ENCODE measurements at places on chromosomes 6 and 20.

DNA sequence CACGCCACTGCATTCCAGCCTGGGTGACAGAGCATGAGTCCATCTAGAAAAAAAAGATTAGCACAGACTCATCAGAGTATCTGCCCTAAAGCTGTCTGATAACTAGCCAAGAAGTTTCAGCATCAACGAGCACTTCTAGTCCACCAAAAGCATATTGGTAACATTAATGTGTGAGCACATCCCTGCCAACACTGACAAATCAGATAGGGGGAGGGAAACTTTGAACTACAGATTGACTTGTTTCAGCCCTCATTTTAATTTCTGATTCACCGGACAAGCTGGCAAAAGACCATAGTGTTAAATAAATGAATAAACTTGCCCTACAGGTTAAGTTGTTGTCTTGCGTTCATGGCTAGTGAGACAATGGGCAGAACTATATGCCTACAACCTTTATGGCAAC lies 7.7 kb upstream of the SEC63 start:
- DNase-seq = peak; percentile 22

GRCh38 chr6:12071064-12071615 lies 59.0 kb downstream of the HIVEP1 start:
- no peak for DNase-seq

GRCh38 chr6:36852481-36853147 lies 13.4 kb upstream of the CPNE5 start:
- DNase-seq = peak; percentile 66

GRCh38 chr6:51330971-51331370 lies 512.3 kb downstream of the TFAP2B start:
- DNase-seq = no peak

GRCh38 chr6:41336824-41337223 lies 1.4 kb downstream of the NCR2 start:
- DNase-seq = no peak

GRCh38 chr6:114649298-114649697 lies 306.5 kb upstream of the HS3ST5 start:
- no peak for DNase-seq

- DNase-seq = peak; percentile 74
Observed at GRCh38 chr6:140784573-140784972, 1348.2 kb upstream of the GJE1 start.

DNA sequence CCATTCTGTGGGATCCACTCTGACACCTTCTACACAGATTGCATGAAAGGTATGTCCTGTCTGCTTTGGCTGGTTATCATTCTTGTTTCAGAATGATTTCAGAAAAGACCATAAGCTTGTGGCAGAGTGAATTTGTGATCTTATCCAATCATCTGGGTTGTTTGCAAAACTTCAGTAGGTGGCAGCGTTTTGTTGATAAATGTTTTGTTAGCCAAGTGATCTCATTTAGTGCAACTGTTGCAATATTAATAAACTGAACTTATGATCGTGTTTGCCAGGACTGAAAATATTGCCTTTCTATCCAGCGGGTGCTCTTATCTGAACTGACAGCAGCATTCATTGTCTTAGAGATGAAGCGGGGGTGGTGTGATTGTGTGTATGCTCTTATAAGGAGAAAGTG lies 613.2 kb upstream of the NOX3 start:
- DNase-seq = peak; percentile 3

GRCh38 chr6:52330470-52330869 lies 31.5 kb upstream of the PAQR8 start:
- DNase-seq = no peak

- DNase-seq = peak; percentile 39
Observed at GRCh38 chr20:10591946-10592521, 81.8 kb downstream of the JAG1 start.

GRCh38 chr6:170229851-170230519 lies 60.9 kb downstream of the DLL1 start:
- DNase-seq = no peak

DNA sequence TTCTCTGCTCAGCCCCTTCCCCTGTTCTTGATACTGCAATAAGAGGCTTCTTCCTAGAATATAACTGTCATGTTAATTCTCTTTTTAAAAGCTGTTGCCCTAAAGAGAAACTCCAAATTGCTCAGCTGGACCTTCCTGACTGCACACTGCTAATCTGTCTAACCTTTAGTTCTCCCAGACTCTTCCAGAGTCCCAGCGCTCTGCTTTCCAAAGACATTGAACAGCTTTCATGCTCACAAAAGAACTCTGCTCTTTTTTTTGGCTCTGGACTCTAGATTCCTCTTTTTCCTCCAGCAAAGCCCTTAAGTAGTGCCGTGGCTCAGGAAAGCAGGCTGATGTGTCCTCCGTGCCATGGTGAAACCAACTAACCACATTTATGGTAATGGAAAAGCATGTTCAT lies 356.6 kb upstream of the RSPO3 start:
- no peak for DNase-seq

DNA sequence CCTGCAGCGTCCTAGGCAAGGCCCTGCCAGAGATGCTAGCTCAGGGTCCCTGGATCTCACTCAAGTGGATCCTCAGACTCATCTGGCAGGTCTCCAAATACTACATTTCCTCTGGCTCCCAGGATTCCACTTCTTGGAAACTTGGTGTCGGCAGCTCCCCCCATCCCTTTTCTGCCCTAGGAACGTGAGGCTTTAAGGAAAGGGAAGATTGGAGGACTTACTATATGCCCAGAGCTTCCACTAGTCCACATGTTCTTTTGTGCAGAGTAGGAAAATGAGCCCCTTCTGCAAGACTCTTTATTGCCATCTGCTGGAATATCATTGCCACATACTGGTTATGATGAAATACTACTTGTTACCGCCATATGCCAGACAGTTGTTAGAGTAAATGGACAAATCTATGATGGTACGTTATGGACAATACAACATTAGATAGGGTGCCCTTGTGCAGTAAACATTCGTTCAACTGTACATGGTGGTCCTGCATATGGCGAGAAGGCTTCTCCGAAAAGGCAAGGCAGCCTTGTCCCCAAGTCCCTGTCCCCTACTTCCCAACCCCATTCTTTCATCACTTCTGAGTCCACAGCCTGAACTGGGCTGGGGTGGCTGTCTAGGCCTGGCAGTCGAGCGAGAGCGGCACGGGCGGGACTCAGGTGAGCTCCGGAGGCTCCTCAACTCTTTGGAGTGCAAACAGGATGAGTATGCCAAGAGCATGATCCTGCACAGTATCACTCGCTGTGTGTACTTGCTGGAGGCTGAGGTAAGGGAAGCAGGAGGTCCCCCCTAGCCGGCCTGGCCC lies 780 bp downstream of the ARMC12 start:
- peak; percentile 83 for DNase-seq

DNA sequence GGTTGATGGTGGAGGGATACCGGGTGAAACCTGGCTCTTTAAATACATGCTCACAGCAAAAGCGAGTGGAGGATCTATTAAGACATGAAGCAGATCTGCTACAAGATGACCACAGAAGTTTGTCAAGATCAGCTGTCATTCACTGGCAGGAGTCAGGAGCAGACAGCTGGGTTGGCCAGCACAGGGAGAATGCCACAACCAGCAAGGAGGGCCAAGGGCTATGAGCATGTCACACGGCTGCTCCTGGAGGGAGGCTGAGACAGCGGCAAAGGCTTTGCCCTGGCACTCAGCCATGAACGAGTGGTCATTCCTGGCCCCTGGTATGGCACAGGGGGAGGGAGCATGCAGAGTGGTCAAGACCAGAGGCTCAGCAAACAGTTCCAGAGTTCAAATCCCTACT lies 77.6 kb downstream of the POPDC3 start:
- no peak for DNase-seq

DNA sequence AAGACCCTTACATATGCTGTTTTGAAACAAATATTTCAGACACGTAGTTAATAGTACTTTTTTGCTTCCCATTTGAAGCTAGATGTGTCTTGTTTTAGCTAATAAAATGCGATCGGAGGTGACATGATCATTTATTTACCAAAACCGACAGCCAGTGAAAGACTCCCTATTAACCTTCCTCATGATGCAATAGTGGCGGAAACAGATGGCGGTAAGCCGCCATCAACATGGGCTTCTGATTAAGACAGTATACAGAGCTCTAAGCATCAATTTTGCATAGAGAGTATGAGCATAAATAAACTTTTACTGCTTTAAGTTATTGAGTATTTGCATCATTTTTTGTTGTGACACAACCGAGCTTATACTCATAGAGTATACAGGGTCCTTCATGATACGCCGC lies 1282.4 kb upstream of the ADGRB3 start:
- no peak for DNase-seq

DNA sequence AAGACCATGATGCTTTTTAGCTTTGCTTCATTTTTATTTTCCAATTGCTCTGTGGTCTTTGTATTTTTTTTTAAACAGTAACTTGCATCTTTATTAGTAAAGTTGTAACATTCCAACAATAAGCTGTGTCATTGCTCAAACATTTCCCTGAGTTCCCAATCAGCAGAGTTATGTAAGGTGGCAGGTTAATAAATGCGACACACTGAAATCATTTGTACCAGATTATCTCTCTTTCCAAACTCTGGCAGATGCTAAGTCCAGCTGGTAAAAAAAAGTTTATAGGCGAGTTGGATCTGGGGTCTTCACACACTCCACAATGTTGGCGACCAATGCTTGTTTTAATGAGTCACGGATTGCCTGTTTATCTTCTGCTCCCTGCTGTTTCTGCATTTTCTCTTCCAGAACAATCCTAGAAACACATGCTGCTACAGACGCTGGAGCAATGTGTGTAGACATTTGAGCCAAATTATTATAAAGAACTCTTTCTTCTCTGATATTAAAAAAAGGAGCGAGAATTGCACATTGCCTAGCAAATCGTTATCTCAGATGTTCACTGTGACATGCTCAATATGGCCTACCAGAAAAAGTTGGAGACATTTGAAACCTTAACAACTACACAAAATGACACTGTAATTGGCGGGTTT lies 113.6 kb upstream of the IFNGR1 start:
- DNase-seq = peak; percentile 32

DNA sequence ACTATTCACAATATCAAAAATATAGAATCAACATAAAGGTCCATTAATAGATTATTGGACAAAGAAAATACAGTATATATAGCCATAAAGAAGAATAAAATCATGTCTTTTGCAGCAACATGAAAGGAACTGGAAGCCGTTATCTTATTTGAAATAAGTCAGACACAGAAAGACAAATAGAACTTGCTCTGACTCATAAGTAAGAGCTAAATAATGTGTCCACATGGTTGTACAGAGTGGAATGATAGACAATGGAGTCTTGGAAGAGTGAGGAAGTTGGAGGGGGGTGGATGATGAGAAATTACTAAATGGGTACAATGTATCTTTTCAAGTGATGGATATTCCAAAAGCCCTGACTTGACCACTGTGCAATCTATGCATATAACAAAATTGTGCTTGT lies 613.5 kb downstream of the PHF3 start:
- peak; percentile 59 for DNase-seq

DNA sequence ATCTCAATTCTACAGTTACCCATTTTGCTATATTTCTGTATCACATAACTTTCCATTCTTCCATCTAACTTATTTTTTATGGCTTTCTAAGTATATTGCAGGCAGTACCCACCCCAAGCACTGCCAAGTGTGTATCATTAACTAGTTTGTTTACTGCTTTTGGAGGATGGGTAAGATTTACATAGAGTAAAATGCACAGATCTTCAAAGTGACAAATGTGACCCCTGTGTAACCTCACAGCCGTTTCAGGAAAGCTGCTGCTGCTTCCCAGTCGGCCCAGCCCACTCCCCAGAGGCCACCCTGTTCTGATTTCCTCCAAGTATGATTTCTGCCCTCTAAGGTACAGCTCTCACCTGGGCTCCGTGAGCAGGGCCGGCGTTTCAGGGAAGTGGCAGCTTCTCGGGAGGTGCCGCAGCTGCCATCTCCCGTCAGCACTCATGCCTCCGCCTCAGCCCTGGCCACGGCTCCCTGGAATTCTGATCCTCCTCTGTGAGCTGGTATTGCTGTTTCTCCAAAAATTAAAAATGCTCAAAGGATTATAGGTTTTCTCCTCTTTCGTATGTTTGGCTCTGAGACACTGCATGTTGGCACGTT lies 15.0 kb upstream of the MAP1LC3A start:
- DNase-seq = no peak

- DNase-seq = no peak
Observed at GRCh38 chr6:112574190-112574589, 227.1 kb downstream of the RFPL4B start.

DNA sequence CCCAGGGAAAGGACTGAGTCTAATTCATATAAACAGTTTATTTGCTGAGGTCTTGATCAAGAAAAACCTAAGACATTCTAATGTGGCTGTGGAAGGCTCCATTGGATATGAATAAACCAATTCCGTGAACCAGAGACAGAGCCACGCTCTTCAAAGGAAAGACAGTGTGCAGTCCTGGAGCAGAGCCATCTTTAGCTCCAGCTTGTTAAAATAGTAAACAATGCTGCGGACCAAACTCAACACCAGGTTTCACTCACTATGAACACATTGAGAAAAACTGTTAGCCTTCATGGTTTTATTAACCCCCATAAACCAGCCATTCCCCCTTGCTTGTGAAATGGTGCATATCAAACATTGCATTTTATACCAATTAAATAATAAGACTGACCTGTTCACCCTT lies 61.9 kb downstream of the COL9A1 start:
- DNase-seq = no peak

- no peak for DNase-seq
Observed at GRCh38 chr6:37785002-37785662, 34.4 kb upstream of the ZFAND3 start.

- peak; percentile 17 for DNase-seq
Observed at GRCh38 chr6:95099410-95099809, 477.9 kb upstream of the MANEA start.

- DNase-seq = no peak
Observed at GRCh38 chr6:112304680-112305079, 42.5 kb upstream of the RFPL4B start.

DNA sequence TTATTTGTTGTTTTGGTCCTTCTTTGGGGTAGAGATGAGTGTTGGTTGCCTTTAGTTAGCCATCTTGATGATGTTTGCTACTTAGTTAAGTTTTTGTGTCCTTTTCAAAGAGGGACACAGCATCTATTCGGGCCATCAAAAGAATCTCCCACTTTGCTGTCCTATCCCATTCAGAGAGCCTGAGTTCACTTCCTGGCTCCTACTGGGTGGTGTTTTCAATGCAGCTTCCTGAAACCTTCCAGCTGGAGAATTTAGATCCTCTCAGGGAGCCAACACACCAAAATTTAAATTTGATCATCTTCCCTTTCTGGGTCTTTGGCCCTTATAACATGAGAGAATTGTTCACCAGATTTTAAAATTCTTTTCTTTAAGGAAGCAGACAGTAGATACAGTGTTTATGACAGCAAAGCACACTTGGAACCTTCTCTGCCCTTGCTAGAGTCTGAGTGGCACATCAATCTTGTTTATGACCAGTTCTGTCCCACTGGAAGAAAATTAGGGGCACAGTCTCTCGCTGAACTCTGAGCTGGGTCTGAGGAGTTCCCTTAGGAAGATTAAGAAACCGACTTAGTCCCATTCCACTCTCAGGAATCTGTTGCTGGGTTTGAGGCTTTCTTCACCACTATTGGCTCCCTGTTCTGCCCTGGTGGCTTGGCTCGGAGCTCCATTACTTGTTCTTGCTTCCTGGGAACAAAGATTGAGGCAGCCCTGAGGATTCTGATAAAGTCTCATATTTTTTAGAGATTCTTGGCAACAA lies 115.5 kb downstream of the CCDC170 start:
- DNase-seq = no peak
